Left colon (tissue), 2 donors: ENCODE measurements at places on chromosomes 1 and 21. TPM values are rescaled to one million over a fixed set of nuclear protein-coding genes. Genes with fewer than 3 reads are reported as not detected.
A peak's percentile ranks its signal among the peaks of the same experiment; 100 is the strongest.

- DNase-seq: no peak
These were observed 56.2 kb upstream of the ADAM30 start for GRCh38 chr1:119952496-119952895.

GRCh38 chr1:64986903-64987871 lies 20.8 kb upstream of the JAK1 start:
- peak; percentile 32 for DNase-seq

DNA sequence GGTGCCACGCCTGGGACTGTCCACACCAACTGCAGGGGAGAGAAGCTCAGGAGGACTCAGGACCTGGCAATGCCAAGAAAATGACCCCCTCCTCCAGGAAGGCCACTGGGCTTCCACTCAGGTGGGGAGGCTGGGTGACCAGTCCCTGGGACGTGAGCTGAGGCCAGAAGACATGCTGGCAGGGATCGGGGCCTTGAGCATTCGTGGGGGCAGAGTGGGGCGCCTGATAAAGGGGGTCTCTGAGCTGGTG lies 15.3 kb upstream of the COL6A2 start:
- DNase-seq: no peak

DNA sequence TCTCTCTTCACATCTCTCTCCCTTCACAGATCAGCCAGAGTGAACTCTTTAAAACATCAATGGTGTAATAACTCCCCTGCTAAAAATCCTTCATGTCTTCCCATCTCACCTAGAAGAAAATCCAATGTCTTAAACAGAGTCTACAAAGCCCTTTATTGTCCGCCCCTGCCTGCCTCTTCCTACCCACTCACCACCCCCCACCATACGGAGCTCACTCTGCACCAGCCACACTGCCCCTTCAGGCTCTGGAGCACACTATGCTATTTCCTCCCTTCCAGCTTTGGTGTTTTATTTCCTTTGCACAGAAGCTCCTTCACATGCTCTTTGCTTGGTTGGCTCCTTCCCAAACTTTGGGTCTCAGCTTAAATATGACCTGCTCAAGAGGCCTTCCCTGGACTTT lies 10.2 kb downstream of the CAMK1G start:
- no peak for DNase-seq

DNA sequence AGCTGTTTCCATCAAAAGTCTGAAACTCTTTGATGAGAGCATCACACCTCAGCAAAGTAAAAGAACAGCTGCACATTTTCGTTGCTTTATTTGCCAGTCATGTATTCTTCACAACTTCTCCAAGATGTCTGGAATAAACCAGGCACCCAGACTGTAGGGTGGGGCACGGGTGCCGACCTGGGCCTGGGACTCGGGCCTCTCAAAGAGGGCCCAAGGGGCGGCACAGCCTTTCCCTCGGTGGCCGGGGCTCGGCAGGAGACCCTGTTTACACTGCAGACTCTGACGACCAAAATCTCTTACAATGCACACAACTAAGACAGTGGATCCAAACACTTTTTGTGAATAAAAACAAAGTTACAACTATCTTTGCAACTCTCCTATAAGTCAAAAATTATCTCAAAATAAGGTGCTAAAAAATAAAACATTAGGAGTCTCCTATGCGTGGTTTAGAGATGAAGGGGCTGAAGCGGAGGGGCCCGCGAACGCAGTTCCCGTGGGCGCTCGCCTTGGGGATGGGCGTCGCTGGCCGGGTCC lies 696 bp downstream of the LSS start:
- no peak for DNase-seq

GRCh38 chr1:172917972-172918371 lies 132.8 kb downstream of the TNFSF18 start:
- no peak for DNase-seq

DNA sequence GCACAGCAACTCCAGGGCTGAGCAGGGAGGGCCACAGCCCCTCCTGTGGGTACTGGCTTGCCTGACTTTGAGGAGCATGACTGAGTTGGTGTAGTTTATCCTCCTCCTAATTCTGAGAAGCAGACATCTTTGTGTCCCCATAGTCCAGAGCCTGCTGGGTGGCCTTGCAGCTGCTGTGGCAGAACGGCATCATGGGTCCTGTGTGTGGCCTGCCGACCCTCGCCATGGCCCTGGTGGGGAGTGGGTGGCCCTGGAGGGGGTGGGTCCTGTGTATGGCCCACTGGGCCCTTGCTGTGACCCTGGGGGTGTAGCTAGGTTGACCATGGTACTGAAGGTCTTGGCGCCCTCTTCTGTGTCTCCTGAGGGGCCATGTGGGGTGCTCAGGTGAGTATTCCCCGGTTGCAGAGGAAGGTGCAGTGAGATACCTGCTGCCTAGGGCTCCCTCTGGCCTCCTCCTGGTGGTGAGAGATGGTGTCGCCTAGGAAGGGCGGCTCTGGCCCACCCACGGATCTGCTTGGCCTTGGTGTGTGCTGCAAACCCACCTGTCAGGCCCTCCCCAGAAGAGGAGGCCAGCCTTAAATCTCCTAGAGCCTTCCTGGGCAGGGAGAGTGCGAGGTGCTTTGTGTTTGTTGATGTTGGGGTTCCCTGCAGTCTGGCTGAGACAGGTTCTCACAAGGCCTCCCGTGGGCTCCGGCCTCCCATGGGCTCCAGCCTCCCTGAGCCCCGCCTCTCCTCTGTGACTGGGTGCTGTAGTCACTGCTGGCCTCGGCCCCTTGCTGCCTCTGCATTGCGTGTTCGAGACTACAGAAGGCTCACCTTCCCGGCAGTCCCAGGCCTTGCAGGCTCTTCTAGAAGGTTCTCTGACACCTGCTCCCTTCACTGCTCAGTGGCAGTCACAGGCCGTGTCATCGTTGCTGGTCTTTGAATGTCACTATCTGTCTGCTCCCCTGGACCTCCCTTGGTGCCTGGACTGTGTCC lies 7.8 kb downstream of the SNAP47 start:
- DNase-seq: peak; percentile 4

- no peak for DNase-seq
These were observed 144.5 kb downstream of the BRINP2 start for GRCh38 chr1:177315261-177315660.

DNA sequence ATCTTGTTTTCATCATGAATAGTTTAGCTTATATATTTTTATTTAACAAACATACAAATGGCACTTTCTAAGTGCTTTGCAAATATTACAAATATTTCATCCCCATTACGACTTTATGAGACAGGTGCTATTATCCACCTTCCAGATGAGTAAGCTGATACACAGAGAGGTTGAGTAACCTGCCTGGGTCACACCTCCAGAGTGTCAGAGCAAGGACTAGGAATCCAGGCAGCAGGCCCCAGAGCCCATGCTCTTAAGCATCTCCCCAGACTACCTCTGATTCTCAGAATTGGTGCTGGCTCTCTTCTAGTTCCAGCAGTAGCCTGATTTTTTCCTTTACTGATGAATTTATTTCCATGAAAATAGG lies 40.0 kb downstream of the EPHB2 start:
- no peak for DNase-seq

GRCh38 chr1:235851939-235852338 lies 14.8 kb downstream of the LYST start:
- no peak for DNase-seq

GRCh38 chr1:197171531-197171930 lies 25.1 kb upstream of the ASPM start:
- DNase-seq: no peak

DNA sequence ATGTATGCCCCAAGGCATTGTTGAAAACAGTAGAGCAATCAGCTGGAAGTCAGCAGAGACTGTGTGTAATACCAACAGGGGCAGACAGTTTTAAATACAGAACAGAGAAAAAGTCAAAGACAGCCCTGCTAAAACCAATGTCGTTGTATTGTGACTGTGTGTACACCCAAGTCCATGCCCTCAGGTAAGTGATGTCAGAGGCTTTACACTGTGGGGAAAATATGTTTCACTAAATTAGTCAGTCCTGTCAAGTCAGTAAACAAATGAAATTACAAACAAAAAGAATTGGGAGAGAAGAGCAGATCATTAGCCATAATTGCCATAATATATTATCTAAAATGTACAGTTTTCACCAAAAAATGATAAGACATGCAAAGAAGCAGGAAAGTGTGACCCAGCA lies 2.4 kb upstream of the CYP2J2 start:
- DNase-seq: no peak

- no peak for DNase-seq
These were observed 29.5 kb downstream of the SZRD1 start for GRCh38 chr1:16396591-16396990.

DNA sequence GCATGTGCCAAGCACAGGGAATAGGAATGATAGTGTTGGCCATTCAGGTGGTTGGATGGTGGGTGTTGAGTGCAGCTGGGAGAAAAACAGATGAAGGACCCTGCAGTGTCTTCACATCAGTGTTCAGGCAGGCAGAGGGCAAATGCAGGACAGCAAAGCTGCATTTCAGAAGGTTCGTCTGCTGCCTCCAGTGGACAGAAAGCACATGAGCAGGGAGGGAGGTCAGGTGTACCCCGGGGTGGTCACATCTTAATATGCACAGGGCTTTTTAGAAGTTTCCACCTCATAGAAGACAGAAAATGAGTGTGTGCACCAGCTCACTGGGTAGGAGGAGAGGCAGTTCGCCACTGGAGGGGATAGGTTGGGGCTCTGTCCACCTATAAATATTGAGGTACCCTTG lies 184.9 kb downstream of the SLC35F3 start:
- no peak for DNase-seq

GRCh38 chr1:162230517-162230916 lies 146.1 kb downstream of the SPATA46 start:
- no peak for DNase-seq

- no peak for DNase-seq
These were observed 56.7 kb downstream of the B3GALT5 start for GRCh38 chr21:39669485-39669884.

- no peak for DNase-seq
These were observed 53.6 kb upstream of the AJAP1 start for GRCh38 chr1:4600615-4601460.

GRCh38 chr1:65985393-65986066 lies 192.8 kb downstream of the PDE4B start:
- no peak for DNase-seq

- peak; percentile 77 for DNase-seq
These were observed 30.5 kb upstream of the LRIG2 start for GRCh38 chr1:113042285-113043143.

GRCh38 chr1:16903054-16903453 lies 7.3 kb downstream of the RNU1-2 start:
- DNase-seq: no peak

GRCh38 chr1:107494061-107494460 lies 353.2 kb downstream of the NTNG1 start:
- no peak for DNase-seq

DNA sequence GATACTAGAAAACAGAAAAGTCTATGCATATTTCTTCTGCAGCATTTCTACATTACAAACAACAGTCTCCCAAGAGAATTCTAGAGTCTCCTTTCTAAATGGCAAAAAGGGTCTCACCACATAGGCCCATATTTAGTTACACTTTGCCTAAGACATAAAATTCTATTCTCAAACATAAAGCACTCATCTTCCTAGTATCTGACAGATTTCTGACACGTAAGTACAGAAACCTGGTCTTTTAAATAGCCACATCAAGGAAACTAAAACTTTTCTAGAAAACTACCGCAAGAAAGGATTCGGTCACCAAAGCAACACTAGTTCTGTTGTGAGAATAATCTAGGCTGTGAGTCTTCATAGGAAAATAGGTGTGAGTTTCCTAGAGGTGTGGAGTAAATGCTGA lies 33.6 kb upstream of the CTSK start:
- no peak for DNase-seq

DNA sequence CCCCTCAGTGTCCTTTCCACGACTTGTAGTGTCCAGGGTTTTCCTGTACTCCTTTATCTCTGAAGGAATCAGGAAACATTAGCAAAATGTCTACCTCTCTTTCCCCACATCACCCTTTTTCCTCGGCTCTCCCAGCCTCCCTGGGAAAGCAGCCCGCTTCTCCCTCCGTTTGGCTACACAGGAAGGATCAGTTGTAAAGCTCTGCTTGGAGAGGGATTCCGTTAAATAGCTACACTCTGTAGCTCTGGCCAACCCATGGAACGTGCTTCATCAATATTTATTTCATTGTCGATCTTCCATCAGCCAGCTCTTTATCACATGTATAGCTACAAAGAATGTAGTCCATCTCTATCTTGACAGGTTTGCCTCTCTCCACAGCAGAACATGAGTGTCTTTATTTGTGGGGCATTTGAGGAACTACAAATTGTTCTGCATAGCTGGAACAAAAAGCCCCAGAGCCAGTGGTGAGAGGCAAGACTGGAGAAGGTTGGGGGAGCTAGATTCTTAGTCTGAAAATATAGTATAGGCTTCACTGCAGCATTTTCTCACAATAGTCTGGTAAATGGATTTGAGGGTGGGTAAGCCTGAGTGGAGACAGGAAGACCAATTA lies 191.8 kb downstream of the SLC35F3 start:
- DNase-seq: no peak

DNA sequence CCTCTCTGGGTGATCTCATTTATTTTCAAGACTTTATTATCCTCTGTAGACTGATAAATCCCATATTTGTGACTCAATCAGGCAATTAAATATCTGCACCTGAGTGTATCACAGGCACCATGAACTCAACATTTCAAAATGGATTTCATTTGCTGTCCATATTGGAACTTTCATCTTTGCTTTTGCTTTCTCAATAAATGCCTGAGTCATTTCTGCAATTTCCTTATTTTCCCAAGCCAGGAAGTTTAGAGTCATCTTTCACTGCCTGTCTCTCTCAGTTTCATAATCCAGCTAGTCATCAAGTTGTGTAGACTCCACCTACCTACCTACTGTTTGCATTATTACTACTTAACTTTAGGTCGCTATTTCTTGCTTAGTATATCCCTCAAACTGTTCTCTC lies 540.9 kb downstream of the LMO4 start:
- DNase-seq: no peak

DNA sequence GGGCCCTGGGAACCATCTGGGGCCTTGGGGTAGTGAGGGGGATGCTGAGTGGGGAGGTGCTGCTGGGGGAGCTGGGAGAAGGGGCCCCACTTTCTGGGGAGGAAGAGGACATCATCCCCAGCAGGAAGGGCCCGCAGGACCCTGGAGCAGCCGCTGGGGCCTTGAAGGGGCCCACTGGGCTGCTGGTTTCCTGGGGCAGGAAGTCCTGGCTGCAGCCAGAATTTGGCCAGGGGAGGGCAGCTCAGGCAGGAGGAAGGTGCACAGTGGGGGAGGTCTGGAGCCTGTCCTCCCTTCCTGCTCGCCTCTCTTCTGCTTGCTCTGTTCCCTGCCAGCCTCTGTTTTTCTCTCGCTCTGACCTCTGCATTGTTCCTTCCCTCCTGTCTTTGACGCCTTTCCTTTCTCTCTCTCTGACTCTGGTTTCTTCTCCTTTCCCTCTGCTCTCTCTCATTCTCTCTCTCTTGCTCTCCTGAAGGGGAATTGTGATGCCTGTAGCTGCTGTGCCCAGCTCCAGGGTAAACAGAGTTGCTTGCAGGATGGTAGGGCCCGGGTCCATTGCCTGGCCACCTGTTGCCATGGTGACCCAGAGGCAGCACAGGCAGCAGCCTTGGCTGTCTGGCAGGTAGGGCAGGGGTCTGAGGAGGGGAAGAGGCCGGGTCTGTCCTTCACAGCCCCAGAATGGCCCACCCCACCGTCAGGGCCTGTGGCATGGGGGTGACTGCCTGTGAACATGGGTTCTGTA lies 23.9 kb downstream of the ACOT11 start:
- DNase-seq: no peak

The TYW3 gene
- total RNA-seq: 11.8 TPM

The ANGPTL3 gene
- not detected for total RNA-seq

The OMA1 gene
- 26.2 TPM for total RNA-seq

The CRYZ gene
- total RNA-seq: 27.0 TPM

The OR2W3 gene
- 1.0 TPM for total RNA-seq

The WNT4 gene
- total RNA-seq: 3.1 TPM

The WDR77 gene
- total RNA-seq: 20.5 TPM
